ENCODE measurements at places on chromosomes 13 and 19.

DNA sequence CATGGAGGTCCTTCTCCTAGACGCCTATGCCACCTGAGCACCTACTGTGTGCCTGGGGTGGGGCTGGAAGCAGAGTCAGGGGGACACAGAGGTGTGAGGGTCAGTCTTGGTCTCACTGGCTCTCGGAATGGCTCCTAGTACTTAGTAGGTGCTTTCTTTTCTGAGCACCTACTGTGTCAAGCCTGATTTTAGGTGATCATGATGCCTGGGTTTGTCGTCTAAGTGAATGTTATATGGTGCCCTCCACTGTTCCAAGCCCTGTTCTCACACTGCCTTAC is 20.0 kb downstream of the MYH14 start:
- no peak for DNase-seq

DNA sequence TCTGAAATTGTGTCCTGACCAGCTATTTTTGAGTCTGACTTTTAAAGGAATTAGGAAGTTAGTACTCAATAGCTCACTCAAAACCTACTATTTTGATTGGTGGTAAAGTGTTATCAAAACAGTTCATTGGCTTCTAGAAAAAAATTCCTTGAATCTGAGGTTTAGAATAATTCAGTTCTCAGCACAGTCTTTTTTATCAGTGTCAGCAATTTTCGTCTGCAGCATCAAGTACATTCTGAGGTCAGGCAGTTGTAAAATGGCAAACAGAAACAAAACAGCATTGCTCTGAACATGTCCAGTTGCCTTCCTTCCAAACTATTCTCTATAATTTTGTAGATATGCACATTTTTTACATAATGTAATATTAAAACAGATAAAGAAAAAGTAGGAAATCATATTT is 1644.1 kb downstream of the SLITRK5 start:
- DNase-seq: no peak

GRCh38 chr13:60511637-60512036 is 114.6 kb downstream of the TDRD3 start:
- no peak for DNase-seq

- no peak for DNase-seq
Measured at GRCh38 chr13:75762955-75763354, 126.8 kb downstream of the LMO7 start.

DNA sequence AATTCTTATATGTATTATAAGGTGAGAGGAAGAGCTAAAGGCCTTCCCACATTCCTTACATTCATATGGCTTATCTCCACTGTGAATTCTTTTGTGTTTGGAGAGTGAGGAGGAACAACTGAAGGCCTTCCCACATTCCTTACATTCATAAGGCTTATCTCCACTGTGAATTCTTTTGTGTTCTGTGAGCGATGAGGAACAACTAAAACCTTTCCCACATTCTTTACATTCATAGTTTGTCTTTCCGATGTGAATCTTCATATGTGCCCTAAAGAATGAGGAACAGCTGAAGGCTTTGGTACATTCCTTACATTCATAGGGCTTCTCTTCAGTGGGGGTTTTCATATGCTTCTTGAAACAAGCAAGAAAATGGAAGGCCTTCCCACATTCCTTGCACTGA is 13.3 kb downstream of the ZNF699 start:
- peak; percentile 20 for DNase-seq

GRCh38 chr13:43391036-43391435 is 367.6 kb downstream of the DNAJC15 start:
- no peak for DNase-seq

DNA sequence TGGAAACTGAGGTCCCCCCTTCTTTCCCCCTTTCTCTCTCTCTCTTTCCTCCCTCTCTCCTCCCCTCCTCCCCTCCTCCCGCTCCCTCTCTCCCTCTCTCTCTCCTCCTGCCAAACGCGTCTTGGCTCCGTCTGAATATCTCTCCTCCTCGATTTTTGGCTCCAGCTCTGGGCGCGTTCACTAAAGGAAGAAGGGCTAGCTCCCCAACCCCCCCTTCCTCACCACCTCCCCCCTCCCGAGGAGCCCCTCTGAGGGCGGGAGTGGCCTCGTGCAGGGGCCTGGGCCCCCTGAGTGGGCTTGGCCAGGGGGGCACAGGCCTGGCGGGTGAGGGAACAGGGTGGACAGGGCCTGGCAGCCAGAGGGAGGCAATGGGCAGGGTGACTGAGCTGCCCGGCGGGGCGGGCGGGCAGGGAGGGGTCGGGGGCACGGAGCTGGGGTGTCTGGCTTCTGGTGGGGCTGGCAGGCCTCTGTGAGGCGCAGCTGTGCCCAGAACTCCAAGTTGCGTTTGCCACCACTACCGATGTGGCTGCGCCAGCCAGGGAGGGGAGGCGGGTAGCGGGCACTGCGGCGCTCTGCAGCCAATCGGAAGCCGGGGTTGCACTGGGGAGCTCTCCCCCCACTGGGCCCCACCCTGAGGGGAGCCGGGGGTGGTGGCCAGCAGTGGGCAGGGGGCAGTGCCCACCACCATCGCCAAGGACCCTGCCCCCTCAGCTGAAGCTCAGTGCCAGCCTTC is 7.1 kb downstream of the NFIX start:
- DNase-seq: peak; percentile 40

DNA sequence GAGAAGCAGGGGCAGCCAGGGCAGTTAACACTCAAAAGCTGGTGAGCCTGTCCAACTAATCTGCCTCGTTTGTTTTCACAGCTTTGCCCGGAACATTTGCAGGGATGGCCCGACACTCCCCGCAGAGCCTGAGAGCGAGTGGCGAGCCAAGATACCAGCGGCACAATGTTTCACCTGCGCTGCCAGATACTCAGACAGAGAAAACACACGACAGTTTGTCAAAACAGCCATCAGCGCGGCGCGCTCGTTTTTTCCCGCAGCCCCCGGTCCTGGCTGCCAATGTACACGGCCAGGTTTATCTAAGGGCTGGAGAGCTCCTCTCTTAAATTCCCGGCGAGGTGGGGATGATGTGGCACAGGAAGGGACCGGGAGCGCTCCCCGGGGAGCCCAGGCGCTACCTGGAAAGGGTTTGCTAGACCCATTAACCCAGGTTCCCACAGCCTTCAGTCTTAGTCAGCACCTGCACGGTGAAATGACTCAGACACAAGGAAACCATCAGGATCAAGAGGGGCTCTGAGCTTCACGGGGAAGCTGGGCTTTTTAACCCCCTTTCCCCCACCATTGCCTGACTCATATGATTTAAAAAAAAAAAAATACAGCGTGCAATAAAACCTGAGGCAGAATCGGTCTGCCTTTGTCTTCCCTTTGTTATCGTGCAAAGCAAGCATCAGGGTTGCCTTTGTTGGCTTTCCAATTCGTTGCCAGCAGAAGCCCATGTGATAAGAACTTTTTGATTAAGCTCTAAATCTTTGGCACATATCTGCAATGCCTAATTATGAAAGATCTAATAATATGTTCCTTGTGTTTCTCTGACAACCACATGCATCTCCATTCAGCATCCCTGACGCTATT is 186.2 kb downstream of the EFNB2 start:
- peak; percentile 55 for DNase-seq

DNA sequence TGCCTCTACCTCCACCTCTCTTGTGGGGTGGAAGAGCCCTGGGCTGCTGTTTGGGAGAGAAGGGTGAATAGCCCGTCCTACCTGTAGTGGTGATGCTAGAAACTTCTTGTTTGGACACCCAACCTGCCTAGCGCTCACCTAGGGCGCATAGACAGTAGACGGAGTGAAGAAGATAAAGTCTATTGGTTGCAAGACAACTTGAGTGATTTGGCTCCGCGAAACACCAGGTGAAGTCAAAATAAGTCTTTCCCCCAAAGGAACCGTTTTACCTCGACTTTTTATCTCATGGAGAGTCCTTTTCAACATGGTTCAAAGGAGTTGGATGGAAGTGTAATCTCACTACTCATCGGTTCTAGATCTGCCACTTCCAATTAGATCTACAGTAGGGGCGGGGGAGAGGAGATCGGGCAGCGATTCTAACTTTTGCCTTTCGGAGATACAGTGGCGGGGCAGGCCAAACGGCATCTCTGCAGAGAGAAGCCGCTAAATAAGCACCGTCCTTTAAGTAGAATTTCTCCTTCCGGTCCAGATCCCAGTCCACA is 694 bp upstream of the ZIC5 start:
- DNase-seq: no peak

- no peak for DNase-seq
Measured at GRCh38 chr13:86567119-86567518, 767.9 kb upstream of the SLITRK6 start.

DNA sequence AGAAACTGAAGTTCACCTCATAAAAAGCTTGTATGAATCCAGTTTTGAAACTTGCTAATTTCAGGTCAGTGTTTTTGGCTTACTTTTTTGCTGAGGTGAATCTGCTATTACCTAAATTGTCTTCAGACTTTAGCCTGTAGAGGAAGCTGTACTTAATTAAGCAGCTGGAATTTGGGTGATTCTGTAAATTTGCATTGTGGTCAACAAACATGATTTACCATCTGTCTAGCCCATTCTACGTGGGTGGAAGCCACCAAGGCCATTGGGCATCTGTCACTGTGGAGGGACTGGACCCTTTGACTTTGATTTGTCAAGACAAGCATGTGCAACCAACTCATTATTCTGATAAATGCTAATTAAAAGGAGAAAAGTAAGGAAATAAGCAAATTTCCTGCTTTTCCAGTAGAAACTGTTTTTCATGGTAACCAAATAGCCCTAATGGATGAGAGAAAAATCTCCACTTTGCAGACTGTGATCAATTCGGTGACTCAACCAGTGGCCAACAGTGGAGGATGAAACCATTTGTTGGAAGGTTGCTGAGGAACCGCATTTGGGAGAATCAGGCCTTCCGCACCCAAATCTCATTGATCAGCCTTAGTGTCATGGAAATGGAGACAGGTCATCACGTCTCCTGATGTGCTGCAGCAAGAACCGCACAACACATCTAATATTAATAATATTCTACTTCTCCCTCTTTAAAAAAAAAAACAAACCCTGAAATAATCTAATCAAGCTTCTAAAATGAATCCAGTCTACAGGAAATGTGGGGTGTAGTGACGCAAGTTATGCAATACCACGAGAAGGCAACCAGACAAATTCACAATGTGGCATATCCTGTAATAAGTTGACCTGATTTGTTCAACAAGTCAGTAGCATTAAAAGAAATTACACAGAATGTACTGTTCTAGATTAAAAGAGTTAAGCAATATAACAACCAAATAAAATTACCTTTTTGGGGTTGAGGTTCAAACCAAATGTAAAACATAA is 54.3 kb downstream of the GARRE1 start:
- DNase-seq: no peak

DNA sequence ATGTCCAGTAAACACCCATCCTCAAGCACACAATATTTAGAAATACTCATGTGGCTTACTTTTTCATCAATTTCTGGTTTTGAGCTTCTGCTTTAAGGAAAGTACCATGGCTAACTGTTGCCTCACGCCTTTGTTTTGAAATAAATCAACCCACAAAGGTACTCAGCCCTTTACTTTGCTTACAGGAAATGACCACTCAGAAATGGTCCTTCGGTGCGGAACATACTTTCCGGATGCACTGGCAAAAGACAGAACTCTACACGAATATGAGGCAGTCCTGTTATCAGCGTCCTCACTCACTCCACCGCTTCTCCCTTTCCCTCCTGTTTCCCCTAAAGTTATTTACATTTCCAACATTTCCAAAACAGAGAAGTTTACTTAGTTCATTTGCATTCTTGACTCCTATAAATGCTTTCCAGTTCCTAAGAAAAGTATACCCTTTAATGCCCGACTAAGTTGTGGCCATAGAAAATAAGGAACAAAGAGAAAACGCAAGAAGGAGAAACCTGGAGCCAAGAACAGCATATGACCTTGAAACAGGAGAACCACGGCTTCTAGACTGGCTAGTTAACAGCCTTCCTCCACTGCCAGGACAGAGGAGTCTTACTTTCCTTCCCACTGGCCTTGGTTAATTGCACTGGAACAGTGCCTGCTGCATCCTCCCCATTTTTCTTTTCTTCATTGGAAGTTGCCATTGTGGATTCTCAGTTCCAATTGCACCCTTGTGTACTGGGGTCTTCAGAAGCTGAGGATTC is 10.6 kb downstream of the FPR2 start:
- no peak for DNase-seq

DNA sequence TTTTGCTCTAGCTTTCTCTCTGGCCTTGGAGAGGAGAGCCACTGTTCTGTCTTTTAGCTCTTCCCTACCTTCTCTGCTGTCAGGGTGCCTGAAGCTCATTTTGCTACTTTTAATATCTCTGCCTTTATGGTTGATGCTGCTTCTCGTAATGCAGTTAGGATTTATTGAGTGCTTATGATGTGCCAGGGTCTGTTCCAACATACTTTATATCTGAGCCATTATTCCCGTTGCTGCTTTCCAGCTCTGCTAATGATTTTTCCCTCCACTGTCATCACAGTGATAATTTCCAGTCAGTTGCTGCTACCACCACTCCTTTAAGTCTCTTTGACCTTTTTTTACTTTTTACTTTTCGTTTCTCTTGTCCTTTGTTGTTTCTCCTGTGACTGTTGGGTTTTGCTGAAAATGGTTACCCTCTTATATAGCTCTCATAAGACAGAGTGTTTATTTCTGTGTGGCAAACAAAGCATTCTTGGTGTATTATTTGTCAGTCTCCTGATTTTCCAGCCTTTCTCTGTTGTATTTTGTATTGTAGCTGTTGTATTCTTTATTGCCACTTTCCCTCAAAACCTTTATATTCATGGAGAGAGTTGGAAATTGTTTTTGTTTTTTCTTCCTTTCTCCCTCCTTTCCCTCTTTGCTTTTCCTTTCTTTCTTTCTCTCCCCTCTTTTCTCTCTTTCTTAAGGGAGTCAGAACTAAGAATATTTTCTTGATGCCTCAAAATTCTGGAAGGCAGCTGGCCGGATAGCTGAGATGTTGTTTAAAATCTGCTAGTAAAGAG is 37.4 kb downstream of the COG6 start:
- DNase-seq: peak; percentile 31

- peak; percentile 80 for DNase-seq
Measured at GRCh38 chr19:3669947-3670795, 30.1 kb downstream of the PIP5K1C start.

GRCh38 chr19:3397266-3398022 is 31.1 kb downstream of the NFIC start:
- no peak for DNase-seq

GRCh38 chr19:18441804-18442788 is 4.2 kb upstream of the ISYNA1 start:
- DNase-seq: no peak

GRCh38 chr13:44703371-44703770 is 127.2 kb upstream of the TSC22D1 start:
- DNase-seq: peak; percentile 73

DNA sequence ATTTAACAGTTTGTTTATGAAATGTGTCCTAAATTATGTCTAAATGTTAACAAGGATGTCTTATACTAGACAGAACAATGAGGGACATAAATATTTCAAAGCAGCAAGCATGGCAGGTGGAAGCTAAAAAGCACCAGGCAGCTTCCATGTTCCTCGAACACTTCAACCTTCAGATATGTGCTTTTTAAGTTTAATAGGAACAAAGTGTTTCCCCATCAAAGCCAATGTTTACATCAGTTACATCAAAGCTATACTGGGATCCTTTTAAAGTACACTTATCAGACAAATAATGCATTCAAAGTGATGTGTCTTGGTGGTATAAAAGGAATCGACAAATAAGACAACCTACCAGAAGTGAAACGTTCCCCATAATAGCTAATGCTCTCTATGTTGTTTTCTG is 2841.1 kb upstream of the PCDH20 start:
- no peak for DNase-seq

Data from fibroblast of skin of right biceps (primary cell).